Nucleus accumbens (tissue), 56 donors: ENCODE measurements at places on chromosomes 2 and 18.

GRCh38 chr2:89818873-89819272, 1127.4 kb downstream of the RPIA start:
- no peak for DNase-seq

DNA sequence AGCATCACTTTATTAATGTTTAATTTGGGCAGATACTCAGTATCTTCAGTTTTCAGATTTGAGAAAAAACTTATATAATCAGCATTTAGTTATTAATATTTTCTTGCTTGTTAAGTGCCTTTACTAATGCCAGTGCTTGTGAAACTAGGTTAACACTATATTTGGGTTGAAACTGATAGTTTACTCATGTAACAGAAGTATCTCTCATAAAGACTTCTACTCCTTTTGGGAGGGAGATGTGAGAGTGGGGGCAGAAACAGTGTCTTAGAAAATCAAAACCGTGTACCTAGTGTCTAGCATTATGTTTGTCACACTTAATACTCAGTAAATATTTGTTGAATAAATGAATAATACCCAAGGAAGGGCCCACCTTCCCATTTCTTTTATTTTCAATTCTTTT, 129.5 kb downstream of the MSTN start:
- DNase-seq = no peak

DNA sequence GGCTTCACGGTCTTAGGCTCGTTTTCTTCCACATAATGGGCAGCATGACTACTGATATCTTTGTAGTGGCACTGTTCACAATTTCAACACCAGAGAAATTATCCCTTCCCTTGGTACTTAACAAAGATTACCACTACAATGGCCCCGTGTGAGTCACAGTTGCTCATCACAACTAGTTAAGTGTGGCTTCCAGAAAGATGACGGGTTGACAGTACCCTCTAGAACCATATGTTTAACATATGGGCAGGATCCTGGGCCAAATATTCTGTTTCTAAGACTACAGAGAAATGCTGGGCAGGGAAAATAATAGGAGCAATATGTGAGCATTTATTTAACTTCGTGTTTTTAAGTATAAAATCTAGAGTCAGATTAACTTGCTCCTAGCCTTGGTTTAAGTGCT, 780.1 kb upstream of the LINC00305 start:
- no peak for DNase-seq

GRCh38 chr2:60364491-60364890, 189.0 kb downstream of the BCL11A start:
- DNase-seq = no peak

GRCh38 chr2:149832324-149832723, 244.7 kb upstream of the MMADHC start:
- DNase-seq = no peak

- DNase-seq = no peak
These were observed 180.3 kb downstream of the ANKRD44 start for GRCh38 chr2:197130318-197130717.

- no peak for DNase-seq
These were observed 57.0 kb downstream of the ZNF407 start for GRCh38 chr18:74654638-74655037.

- no peak for DNase-seq
These were observed 30.3 kb downstream of the NCOA1 start for GRCh38 chr2:24521162-24521857.

DNA sequence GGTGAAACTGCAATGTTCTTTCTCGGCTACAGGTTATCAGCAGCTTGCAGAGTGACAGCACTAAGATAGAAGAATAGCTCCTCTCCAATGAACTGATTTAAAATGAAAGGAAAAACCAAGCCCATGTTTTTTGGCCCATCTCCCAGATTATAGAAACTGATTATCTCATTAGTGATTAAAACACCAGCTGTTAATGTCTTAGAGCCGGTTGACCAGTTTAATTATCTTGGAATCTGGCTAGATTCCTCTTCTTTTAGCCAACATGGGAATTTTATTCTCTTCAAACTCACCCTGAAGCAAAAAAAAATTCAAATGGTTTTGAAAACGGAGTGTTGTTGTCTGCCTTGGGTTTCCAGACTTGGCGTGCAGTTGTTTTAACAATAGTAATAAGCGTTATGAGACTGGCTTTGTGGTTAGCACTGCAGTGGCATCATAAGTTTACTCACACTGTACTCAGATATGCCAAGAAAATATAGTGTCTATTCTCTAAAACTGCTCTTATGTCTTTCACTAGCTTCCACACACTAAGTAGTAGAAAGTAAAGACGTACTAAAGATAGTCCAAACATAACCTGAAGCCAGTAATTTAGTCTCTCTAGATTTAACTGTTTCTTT, 665.3 kb downstream of the STK39 start:
- no peak for DNase-seq

GRCh38 chr2:185063761-185064160, 465.4 kb downstream of the ZNF804A start:
- DNase-seq = no peak

GRCh38 chr18:51425889-51426288, 228.4 kb upstream of the MEX3C start:
- no peak for DNase-seq

GRCh38 chr2:85405201-85406059, 4.7 kb downstream of the CAPG start:
- no peak for DNase-seq

DNA sequence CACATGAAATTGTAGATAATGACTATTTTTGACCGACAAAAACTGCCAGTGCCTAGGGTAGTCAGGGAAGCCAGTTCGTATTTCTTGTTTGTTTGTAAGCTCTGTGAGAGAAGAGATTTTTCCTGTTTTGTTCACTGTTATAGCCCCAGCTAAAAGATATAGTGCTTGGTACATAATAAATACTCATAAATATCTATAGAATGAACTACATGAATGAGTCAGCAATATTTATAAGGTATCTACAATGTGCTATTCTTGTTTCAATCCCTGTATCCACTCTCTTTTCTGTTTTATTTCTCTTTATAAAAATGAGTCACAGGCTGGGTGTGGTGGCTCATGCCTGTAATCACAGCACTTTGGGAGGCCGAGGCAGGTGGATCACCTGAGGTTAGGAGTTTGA, 275.6 kb upstream of the FANCL start:
- no peak for DNase-seq

DNA sequence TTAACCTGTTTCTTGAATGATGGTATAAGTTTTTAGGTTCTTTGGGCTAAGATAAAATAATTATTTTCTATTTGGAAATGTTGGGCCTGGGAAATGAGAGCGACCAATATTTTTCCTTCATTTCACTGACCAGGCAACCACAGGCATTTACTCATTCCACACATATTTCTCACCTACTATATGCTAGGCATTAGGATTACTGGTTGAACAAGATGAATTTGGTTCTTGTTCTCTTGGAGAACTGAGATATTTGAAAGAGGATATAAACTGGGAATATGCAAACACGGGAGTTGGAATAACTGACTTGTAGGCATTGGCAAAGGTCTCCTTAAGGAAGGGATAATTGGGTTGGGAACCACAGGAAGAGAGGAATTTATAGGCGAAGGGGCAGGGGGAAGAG, 3.9 kb upstream of the MYL1 start:
- DNase-seq = no peak

DNA sequence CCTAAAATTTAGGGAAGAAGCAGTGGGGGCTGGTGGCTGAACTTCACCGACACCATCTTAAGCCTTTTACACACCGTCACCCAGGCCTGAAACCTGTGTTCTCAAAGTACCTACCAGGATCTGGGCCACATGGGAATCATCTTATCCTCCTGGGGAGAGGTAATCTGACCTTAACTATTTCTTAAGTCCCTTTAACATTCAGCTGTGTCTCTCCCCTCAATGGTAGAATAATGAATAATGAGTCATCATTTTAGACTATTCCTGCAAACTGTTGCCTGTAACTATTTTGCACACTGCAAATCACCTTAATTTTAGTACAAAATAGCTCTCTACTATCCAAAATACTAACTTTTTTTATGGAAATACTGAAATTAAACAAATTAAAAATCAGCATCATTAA, 149.4 kb upstream of the KLF7 start:
- no peak for DNase-seq

DNA sequence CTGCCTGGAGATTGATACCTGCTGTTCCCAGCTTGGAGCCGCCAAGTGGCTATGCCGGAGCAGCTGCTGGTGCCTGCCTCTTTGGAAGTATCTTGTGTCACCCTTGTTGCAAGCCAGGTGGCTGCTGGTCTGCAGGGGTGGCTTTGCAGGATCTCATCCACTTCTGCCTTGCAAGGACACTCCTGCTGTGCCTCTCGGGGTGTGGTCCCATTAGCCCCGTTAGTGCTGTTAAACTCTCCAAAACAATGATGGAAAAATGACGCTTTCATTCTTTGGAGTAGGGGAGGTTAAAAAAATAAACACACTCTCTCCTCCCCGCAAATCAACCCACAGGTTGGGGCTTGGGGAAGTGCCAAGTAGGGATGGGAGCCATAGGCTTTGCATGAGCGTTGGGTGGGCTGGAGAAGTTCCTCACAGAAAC, 352.8 kb downstream of the RNF144A start:
- DNase-seq = no peak

GRCh38 chr2:43302961-43303494, 76.6 kb upstream of the ZFP36L2 start:
- DNase-seq = no peak

DNA sequence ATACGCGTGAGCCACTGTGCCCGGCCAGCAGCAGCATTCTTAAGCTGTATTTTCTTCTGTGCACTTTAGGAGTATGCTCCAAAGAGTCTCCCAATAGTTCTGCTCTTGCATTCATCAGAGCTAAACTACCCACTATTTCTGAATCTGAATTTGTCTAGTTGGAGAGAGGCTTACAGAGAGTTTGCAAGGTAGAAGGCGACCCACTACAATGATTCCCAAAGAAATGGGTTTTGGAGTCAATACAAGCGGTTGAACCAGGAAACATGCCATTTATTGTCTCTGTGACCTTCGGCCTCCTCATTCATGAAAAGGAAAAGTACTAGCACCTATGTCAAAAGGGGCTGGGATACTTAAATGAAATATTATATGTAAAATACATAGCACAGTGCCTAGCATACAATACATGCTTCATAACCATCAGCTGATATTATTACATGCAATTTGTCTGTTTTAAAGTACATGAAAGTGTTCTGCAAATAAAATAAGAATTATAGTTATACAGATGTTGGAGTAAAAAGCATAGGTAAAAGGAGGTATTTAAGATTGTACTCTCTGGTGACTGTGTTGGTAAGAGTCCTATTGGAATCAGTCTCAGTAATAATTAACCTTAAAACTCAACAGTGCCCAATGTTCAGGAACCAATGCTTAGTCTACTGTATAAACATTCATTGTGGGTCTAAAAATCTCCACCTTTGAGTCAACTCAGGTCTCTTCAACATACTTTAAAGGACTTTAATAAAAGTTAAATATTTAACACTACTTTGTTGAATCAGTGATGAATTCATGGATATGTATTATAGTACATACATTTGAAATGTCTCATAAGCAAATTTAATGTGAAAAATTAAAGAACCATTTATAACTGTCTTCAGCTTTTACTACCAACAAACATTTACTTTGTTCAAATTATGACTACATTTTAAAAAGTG, 89.8 kb upstream of the GRB14 start:
- DNase-seq = no peak

DNA sequence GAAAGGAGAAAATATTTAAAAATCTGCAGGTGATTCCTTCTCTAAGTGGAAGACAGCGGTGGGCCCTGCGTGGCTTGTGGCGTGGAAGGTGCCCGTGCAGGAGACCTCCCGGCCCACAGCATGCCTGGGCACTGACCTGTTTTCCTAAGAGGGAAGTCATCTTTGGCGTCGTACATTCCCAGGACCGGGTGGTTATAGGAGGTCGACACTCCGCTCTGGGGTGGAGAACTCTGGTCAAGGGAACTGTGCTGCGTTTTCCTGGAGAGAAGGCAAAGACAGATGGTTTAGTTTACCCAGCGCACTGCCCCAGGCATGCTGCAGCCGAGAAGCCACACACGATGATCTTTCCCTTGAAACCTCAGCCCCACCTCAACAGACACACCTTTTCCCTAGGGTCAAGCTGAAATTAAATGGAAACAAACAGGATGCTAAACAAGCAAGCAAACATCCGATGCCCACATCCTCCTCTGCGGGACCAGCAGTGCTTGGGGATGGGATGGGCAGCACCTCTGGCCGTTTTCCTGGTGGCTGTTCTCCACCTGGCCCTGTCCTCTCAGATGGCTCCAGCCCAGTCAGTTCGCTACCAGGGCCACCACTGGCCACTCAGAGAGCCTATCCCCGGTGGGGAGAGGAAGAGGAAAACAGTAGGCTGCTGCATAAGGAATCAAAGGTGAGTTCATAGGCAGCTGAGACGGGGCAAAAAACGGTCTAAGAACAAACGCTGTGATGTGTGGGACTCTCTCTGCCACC, 244.1 kb downstream of the HDAC4 start:
- no peak for DNase-seq

- DNase-seq = no peak
These were observed 218.5 kb upstream of the HDAC4 start for GRCh38 chr2:239619369-239619768.

- DNase-seq = no peak
These were observed 668 bp downstream of the NFU1 start for GRCh38 chr2:69436596-69436937.
